ENCODE measurements at places on chromosomes 12 and 14.

GRCh38 chr12:46150735-46151134 lies 118.1 kb downstream of the SLC38A1 start:
- no peak for DNase-seq

DNA sequence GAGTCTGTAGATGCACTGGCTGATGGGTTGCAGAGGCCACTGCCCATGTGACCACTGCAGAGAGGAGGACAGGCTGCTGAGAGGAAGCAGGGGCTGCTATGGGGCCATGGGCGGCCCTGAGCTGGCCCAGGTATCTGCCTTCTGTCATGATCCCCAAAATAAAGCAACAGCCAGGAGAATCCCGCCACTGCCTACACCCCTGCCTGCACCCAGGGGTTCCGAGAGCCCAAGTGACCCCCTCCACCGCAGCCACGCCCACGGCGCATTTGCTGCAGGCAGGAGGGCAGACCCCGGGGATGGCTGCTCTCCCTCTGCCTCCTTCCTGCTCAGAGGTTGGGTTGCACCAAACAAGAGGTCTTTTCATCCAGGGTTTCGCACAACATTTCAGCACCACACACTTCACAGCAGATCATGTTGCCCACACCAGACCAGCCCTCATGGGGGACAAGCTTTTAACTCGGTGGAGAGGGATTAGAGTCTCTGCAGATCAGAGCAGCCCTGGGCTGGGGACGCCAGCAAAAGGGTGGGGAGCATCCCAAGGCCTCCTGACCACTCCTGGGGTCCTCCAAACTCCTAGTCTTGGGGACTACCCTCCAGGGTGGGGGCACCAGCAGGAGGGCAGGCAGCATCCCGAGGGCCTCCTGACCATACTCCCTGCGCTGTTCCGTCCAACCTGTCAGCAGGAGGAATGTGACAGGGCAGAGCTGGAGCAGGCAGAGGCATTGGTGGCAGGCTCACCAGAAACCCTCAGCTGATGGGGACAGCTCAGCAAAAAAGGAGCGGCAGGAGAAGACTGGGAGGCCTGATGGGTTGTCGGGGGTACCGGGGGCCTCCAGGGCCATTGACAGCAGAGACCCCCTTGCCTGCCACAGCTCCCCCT lies 14.1 kb downstream of the CCDC85C start:
- DNase-seq: no peak

DNA sequence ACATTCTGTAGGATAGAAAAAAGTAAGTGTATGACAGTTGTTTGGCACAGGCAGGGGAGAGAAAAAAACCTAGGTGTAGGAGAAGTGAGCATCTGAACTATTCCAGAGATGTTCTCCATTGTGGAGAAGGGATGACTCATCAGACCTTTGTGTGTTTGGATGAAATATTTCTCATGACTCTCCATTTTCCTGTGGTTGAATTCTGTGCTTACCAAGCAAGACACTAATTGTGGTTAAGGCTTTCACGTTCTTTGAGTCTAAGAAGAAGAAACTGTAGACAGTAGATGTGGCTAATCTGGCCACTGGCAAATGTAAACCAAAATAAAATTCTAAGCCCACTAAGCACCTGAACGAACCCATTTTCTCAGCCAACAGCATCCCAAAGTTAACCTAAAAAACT lies 107.9 kb upstream of the GZMB start:
- no peak for DNase-seq

GRCh38 chr12:128056136-128056801 lies 210.7 kb upstream of the TMEM132C start:
- no peak for DNase-seq

DNA sequence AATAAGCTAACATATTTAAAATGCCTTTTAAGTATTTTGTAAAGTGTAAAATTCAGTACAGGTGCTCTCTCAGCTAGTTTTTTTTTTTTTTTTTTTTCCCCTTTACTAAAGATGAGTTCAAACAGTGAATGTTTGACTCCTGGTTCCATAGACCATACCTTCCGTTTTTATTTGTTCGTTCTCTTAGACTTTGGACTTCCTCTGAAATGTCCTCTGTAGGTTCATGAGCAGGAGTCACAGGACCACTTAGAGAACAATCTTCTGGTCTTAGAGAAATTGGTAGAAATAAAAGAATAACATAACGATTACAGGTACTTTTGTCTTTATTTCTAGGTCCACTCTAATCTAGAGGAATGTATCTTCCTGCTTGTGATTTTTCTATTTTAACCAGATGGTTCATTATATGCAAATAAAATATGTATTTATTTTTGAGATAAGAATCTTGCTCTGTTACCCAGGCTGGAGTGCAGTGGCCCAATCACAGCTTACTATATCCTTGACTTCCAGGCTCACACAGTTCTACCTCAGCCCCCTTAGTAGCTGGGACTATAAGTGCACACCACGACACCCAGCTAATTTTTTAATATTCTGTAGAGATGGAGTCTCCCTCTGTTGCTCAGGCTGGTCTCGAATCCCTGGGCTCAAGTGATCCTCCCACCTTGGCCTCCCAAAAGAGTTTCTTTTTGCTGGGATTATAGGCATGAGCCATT lies 25.8 kb downstream of the STYX start:
- no peak for DNase-seq

- no peak for DNase-seq
These were observed 26.4 kb upstream of the ZFP36L1 start for GRCh38 chr14:68819260-68819691.

DNA sequence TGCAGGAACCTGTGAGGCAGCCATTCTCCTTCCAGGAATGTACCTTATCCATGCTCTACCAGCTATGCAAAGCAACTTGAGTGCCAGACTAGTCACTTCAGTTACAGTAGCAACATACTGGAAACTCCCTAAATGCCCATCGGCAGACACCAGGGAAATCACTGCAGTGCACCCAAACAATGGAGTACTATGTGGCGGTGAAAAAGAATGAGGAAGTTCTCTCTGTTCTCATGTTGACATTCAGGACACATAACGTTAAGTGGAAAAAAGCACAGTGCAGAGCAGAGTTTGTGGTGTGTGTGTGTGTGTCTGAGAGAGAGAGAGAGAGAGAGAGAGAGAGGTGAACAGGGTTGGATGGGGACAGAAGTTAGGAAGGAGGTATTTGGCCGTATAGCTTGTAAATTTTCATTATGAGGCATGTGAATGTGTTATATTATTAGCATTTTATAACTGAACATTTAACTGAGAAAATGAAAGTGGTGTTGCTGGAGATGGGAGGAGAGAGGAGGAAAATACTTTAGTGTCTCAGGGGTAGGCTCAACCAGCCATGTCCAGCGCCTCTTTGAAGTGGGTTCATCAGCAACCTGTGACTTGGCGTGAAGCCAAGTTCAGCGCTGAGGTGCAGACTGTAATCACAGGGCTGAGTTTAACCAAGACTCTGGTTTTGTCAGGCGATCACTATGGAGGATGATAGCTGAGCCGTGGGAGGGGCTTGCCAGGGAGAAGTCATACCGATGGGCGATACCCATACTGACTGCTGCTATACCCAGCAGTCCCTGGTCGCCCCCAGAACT lies 17.3 kb downstream of the TNFAIP2 start:
- DNase-seq: no peak

- no peak for DNase-seq
These were observed 8.1 kb upstream of the DENND5B start for GRCh38 chr12:31599053-31599452.

DNA sequence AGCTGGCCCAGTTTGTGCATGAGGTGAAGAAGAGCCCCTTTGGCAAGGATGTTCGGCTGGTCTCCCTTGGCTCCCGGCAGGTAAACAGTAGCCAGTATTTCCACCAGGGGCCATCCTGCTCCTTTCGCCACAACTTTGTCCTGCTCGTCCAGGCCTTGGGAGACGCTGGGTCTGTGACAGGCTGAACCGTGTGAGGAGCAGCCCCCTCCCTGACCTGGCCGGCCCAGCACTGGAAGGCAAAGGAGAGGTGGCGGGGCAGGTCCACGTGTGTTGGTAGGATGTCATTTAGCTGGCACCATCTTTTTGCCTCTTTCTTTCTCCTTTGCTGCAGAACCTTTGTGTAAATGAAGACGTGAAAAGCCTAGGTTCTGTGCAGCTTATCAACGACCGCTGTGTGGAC lies 15.4 kb downstream of the DDX11 start:
- DNase-seq: no peak

GRCh38 chr14:54674046-54674741 lies 107.3 kb downstream of the SAMD4A start:
- no peak for DNase-seq

GRCh38 chr14:80954687-80955299 lies 628 bp upstream of the TSHR start:
- peak; percentile 80 for DNase-seq

- DNase-seq: no peak
These were observed 118.2 kb downstream of the SCARB1 start for GRCh38 chr12:124745465-124745890.

- no peak for DNase-seq
These were observed 52.6 kb downstream of the SLCO1B3 start for GRCh38 chr12:20863056-20863455.

- DNase-seq: no peak
These were observed 144.0 kb upstream of the FBXO33 start for GRCh38 chr14:39576258-39576657.

DNA sequence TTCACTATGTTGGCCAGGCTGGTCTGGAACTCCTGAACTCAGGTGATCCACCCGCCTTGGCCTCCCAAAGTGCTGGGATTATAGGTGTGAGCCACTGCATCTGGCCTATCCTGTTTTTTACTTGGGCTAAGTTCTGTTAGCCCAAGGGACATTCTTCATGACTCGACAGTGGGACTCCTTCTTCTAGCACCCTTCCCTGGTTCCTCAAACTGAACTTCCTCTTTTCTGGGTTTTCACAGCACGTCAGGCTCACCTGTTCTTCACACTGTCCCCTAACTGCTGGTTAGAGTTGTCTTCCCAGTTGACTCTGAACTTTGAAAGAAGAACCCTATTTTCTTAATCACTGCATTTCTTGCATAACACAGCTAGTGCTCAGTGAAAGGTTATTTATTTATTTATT lies 22.5 kb downstream of the CABP1 start:
- no peak for DNase-seq

DNA sequence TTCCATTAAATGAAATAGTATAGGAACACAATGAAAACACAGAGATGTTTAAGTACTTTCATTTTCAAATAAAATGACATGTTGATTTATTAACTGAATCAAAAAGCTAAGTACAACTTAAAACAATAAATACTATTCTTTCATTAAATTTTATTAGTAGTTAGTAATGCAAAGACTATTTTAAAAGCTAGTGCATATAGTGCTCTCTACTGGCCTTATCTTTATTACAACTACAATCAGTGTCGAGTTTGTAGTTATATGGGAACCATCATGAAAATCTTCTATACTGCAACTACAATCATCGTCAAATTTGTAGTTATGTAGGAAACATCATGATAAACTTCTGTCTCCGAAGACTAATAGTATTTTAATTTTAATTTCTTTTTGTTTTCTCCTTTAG lies 8.9 kb upstream of the LIN7A start:
- peak; percentile 5 for DNase-seq

- DNase-seq: no peak
These were observed 251.5 kb upstream of the LMO3 start for GRCh38 chr12:16857456-16857923.

DNA sequence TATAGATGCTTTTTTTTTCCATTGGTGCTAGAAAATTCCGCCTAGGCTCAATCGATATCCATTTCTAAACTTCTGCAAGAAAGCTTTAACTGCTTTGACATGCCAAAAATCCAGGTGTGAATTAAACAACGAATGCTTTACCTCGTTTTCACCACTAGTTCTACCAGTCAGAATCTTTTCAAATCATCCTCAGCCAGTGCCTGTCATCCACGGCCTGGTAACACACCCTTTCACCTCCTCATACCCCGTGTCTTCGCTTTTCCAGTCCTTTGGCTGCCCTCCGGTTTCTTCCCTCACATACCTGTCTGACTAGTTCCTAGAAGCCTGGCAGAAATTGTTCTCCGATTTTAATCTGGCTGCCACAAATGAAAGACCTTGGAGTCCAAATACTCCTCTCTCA lies 1.4 kb upstream of the PHC1 start:
- DNase-seq: no peak
